ENCODE measurements at places on chromosomes 16 and 17.

DNA sequence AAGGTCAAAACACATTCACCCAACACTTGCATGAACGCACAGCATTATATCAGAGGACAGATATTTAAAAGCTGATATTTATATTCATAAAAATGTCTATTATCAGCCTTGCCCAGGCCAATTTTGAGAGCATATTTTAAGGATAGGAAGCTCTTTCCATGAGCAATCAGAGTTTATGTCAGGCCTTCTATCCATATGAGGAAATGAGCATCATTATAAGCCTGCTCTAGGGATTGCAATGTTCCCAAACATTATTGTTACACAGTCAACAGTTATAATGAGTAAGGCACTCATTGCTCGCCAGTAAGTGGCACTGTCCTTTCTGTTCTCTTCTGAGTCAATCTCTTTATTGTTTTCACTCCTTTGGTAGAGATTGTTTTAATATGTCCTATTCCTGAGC lies 37.7 kb upstream of the DYNLRB2 start:
- DNase-seq: no peak

GRCh38 chr17:2964831-2965230 lies 98.6 kb downstream of the OR1D5 start:
- DNase-seq: no peak

- no peak for DNase-seq
Measured at GRCh38 chr17:6456321-6456720, 12.1 kb downstream of the PIMREG start.

- DNase-seq: peak; percentile 77
Measured at GRCh38 chr17:48492401-48493298, 38.2 kb downstream of the HOXB1 start.

- no peak for DNase-seq
Measured at GRCh38 chr17:48153691-48154358, 46.3 kb downstream of the SNX11 start.

DNA sequence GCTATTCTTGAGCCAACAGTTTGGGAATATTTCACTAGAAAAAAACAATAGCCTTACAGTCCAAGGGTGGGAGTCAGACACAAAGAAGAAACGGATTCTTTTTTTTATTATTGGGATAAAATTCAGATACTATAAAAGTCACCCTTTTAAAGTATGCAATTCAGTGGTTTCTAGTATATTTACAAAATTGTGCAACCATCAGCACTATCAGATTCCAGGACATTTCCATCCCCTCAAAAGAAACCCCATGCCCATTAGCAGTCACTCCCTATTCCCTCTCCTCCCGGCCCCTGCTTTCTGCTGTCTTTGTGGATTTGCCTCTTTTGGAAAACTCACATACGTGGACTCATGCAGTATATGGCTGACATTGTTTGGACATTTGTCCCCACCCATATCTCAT lies 134.4 kb downstream of the C16orf95 start:
- DNase-seq: no peak

DNA sequence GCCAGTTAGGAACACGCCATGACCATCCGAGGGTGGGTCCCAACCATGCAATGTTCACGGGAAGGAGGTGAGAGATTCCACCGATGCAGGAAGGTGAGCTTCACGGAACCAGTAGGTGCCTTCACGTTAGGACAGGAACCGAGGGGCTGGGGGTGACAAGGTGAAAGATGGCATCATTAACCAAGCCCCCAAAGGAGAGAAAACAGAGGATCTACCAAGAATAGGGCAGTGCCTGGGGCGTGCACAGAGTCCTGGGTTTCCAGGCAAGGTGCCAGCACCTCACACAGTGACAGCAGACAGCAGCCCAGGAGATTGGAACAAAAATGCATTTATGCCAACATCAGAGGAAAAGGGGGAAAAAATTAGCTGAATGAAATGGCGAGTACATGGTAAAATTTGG lies 137.9 kb downstream of the GSG1L start:
- DNase-seq: no peak

DNA sequence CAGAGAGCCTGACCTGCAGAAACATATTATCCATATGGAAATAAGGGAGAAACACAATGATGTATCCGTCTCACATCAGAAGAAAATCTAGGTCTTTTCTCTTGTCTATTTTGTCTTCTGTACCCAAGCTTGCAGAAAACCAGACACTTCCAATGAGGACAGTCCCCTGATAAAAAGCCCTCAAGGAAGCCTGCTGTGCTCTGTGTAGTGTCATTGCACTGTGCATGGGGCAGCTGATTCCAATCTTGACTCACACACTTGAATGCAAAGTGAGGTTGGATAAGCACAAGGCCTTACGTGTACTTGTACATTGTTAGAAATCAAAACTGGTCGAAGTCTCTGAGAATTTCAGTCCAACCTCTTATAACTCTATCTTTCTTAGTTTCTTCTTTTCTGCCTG lies 256.6 kb upstream of the MYOCD start:
- no peak for DNase-seq

DNA sequence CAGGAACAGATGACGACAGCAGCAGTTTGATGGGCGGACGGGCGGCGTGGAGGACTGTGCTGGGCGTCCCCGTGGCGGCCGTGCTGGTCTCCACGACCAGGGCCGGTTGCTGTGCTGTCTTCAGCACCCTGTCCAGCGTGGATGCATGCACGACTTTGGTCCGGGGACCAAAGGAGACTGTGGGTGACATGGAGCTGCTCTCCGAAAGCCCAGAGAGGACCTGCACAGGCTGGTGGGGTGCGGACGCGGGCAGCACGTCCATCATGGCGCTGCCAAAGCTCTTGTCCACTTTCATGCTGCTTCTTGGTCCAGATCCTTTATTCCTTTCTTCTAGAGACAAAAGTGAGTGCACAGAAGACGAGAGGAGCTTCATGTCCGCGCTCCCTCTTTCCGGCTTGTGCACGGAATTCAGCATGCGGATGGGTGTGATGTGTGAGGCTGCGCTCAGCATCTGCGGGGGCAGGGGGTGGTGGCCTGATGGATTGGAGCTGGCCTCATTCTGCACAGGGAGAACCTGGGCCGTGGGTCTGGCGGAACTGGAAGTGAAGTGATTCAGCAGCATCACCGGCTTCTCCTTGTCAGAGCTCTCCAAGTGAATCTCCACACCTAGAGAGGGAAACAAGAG lies 20.3 kb downstream of the MAP1LC3B start:
- no peak for DNase-seq

DNA sequence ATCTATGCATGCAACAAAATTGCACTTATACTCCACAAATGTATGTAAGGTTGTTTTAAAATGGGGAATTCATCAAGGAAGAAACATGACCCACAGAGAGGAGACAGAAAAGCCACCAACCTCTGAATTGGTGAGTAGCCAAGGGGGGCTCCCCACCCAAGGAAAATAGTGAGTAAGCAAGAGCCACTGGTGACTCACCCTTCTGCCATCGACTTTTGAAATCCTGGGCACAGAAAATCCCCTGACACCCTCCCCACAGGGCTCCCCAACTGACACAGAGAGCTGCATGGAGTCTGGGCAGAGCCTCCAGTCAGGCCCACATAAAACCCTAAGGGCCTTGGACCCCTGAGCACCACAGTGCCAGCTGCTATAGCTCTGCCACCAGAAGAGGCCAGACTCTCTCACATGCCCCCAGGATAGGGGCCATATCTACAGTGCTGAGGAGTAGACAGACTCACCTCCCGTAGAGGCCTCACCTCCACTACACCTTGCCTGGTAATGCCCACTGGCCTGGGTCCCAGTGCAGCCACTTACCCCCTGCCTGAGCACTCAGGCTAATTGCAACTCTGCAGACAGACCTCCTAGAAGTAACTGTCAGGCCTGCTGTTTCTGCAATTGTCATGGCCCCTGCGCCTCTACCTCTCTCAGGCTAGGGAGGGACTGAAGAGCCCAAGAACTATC lies 244.7 kb upstream of the WSB1 start:
- no peak for DNase-seq

DNA sequence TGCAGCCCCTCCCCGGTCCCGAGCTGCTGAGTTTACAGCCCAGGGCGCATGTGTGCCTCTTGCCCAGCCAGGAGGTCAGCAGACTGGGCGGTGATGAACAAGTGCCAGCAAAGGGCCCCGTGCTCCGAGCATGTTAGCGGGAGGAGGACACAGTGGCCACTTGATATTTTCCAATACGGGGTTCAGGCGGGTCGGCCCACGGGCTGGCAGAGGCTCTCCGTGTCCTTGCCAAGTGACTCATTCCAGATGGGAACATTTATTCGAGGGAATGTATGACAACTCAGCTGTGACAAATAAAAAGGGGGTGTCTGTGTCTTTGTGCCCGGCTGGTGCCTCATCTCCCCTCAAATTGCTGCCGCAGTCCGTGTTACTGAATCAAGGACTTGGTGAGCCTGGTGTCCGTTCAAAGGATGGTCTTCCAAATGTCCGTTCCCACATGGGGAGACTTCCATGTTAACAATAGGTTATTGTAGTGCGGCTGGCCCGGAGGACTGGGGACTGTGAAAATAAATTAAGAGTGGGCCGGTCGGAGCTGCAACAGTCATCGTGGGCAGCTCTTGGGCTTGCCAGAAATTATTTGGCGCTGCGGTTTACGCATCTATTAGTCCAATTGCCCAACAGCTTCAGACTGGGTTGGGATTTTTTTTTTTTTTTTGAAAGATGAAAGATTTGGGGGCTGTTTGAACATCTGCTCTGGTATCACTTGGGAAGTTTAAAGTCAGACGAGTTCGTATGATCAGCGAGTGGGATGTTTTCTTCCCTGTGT lies 174.0 kb upstream of the CIBAR2 start:
- DNase-seq: no peak

DNA sequence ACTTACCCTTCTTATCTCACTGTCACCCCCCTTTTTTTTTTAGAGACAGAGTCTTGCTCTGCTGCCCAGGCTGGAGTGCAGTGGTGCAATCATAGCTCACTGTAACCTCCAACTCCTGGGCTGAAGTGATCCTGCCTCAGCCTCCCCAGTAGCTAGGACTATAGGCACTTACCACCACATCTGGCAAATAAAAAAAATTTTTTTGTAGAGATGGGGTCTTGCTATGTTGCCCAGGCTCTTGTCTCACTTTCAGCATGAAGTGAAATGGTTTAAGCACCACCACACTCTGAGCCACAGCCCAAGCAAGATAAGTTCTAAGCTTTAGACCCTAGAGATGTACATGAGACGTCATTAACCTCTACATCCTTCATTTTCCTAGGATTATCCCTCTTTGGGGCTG lies 34.5 kb upstream of the EFCAB13 start:
- DNase-seq: no peak

- DNase-seq: no peak
Measured at GRCh38 chr17:2275722-2276121, 27.9 kb downstream of the SMG6 start.

DNA sequence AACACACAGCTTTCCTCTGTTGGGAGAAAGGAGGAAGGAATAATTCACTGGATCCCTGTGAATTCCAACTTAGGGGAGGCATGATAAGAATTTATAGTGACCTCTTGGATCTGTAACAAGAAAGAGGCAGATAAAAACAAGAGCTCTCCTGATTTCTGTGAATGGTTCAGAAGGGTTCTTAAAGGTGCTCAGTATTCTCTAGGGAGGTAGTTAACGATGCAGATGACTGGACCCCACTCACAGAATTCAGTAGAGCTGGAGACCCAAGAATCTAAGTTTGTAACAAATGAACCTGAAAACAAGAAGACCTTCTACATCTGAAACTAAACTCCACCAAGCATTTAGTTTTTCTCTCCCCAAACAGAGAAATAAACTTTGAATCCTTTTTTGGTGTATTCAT lies 8.6 kb downstream of the ZNRF1 start:
- no peak for DNase-seq

DNA sequence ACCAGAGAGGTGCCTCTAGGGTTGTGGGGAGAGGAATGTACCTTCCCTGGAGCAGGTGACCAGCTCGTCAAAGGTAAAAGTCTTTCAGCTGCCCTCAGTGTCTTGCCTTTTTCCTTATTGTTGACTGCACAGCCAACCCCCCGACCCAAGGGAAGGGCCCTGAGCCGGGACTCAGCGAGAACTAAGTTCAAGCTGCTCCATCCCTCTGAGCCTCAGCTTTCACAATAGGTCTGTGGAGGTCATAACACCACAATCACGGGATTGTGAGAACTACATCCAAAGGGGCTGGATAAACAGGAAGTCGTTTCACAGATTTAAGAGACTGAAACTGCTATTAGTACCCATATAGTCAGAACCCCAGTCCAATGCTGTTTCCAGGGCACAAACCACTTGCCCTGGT lies 2.6 kb upstream of the KRT36 start:
- no peak for DNase-seq

DNA sequence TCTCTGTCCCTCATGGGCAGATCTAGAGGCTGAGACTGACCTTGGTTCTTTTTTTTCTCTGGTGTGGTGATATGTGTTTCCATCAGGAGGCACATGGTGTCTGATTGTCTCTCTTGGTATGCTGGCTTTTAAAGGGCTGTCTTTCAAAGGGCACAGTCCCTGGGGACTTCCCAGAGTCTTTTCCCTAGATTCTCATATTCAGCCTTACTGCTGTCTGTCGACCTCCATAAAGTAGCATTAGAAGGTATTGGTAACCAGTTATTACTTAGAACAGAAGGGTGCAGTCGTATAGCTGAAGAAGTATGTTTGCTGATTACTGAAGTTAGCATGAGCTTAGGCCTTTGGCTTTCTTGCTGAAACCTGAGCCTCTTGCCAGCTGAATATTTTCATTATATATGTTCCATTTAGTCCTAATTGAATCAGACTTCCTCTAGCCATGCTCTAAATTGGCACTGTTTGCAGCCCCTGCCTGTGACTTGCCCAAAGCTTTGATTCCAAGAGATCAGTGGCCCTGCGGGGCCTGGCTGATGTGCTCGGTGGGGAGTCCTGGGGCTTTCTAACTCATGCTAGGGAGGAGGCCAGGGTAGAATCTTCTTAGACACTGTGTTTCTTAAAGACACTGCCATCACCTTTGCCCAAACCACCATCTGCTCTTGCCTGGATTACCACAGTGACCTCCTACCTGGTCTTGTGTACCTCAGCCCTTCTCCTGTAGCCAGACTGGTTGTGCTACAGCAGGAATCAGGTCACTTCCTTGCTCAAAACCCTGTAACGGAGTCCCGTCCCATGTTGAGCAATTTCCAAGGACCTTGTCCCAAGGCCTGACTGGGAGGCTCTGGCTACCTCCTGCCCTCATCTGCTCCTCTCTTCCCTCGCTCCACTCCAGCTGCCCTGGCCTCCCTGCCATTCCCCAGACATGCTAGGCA lies 71.5 kb downstream of the WWP2 start:
- no peak for DNase-seq

- DNase-seq: no peak
Measured at GRCh38 chr16:29925105-29925756, 795 bp downstream of the KCTD13 start.
